ENCODE measurements at places on chromosomes 5 and 9.

DNA sequence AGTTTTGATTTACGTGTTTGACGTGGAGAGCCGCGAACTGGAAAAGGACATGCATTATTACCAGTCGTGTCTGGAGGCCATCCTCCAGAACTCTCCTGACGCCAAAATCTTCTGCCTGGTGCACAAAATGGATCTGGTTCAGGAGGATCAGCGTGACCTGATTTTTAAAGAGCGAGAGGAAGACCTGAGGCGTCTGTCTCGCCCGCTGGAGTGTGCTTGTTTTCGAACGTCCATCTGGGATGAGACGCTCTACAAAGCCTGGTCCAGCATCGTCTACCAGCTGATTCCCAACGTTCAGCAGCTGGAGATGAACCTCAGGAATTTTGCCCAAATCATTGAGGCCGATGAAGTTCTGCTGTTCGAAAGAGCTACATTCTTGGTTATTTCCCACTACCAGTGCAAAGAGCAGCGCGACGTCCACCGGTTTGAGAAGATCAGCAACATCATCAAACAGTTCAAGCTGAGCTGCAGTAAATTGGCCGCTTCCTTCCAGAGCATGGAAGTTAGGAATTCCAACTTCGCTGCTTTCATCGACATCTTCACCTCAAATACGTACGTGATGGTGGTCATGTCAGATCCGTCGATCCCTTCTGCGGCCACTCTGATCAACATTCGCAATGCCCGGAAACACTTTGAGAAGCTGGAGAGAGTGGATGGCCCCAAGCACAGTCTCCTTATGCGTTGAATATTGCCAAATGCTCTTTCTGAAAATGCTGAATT is 850 bp downstream of the RRAGA start:
- DNase-seq: peak; percentile 39

GRCh38 chr9:129027224-129027684 is 877 bp downstream of the SH3GLB2 start:
- no peak for DNase-seq

GRCh38 chr9:105483618-105484017 is 35.8 kb downstream of the FSD1L start:
- DNase-seq: no peak

DNA sequence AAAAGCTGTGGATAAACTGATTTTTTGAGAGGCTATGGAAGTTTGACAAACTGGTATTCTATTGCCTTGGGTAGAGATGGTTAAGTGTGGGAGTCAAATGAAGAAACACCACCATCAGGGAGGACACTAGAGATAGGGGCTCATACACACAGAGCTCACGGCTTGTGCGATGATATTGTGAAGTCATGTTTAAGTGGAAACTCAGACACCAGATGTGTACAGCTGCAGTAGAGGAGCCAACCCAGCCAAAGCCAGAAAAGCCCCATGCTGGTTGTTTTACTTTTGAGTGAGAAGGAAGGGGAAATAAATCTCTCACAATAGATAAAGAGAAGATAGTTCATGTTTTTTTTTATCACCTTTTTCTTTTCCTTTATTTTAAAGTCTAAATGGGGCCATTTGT is 377.7 kb downstream of the DMRT2 start:
- no peak for DNase-seq

- DNase-seq: peak; percentile 74
Observed at GRCh38 chr9:38437193-38437823, 13.1 kb upstream of the IGFBPL1 start.

DNA sequence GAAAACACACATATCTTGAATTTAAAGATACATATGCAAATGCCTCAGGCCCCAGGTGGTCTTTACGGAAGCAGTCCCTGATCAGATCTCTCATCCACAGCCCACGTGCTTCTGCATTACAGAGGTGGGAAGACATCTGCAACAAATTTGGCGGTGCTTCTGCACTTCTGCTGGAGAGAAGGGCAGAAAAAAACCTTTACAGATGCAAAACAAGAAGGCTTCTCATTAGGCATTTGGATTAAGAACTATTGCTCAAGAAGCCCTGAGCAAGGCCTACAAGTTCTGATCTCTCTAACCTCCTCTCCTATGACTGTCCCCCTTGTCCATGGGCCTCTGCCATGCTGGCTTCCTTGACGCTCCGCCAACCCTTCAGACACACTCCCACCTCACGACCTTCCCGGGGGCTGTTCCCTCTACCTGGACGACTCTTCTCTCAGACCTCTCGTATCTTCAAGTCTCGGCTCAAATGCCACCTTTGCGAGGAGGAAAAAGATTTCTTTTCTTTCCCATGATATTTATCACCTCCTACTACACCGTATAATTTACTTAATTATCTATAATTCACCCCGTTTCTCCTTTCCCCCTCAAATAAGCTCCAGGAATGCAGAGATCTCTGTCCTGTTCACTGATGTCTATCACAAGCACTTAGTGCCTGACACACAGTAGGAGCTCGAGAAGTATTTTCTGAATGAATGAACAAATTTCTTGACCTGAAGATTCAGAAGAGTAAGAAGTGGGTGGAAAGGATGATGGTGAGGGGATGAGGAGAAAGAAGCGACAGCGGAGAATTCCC is 1.1 kb downstream of the MTMR12 start:
- no peak for DNase-seq

DNA sequence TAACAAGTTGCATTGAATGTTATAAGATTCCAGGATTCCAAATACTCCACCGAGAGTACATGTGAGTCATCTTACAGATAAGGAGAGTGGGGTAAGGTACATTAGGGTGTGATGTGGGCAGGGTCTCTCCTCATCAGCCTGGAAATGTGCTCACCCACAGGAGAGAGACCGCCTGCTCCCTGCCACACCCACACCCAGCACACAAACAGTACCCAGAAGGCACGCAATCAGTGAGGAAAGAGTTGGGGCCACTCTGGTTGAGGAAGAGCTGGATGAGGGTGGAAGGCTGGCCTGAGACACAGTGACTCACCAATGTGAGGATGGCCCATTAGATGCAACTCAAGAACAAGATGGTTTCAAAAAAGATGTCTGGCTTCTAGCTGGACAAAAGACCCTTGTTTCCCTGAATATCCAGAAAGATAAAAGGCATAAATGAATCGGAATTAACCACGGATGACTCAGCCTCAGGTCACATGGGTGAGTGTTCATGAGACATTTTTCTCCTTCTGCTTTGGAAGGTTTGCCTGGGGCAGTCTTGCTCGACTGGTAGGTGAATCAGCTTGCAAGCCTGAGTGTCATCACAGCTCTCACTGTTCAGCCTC is 51.1 kb upstream of the LHFPL2 start:
- DNase-seq: peak; percentile 37

- DNase-seq: peak; percentile 4
Observed at GRCh38 chr5:58849921-58850667, 267.2 kb downstream of the RAB3C start.

DNA sequence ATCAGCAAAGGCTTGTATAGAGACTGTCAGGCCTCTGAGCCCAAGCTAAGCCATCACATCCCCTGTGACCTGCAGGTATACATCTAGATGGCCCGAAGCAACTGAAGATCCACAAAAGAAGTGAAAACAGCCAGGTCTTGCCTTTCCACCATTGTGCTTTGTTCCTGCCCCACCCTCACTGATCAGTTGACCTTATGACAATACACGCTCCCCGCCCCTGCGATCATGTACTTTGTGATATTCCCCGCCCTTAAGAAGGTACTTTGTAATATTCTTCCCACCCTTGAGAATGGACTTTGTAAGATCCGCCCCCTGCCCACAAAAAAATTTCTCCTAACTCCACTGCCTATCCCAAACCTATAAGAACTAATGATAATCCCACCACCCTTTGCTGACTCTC is 18.6 kb upstream of the NPM1 start:
- DNase-seq: no peak

DNA sequence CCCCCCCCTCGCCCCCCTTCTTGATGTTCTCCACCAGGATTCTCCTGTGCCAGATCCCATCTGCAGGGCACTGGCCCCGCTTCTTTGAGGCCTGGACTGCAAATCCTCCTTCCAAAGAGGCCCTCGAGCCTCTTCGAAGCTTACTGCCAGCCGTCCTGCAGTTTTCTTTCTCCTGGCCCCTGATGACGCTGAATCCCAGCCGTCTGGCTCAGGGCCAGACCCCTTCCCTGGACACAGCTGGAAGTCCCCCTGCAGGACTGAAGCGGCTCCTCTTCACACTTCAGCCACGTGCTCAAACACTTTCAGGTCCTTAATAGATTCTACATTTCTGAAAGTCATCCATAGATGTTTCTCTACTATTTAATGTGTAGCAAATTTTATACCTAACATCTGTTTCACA is 121.5 kb downstream of the EHMT1 start:
- DNase-seq: peak; percentile 37

- DNase-seq: no peak
Observed at GRCh38 chr9:110329639-110330230, 7.9 kb downstream of the TXNDC8 start.

DNA sequence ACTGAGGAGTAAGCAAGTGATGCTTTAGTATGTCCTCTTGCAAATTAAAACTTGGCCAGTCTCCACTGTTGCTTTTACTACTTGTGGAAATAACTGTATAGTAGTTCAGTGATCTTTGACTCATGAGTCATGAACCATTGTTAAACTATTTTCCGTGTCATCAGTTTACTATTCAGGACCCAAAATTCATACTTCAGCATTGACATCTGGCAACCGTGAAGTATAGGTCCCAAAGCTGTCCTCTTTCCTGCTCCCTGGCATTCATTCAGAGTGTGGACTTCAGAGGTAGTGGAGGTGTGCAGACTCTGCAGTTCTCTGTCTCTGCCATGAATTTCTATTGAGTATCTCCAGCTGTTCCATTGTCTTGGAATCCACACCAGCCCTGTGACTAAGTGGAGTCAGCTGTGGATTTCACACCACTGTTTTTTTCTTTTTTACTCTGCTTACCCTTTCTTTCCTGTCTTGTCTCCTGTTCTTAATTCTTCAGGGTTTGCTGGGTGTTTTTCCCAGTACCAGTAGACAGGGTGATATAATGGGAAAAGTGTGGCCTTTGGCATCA is 7.5 kb downstream of the TDRD7 start:
- DNase-seq: peak; percentile 29

Measured in hepatic stellate cell (primary cell).